Neural crest cell (in vitro differentiated cells): ENCODE measurements at places on chromosomes 2 and 18. TPM values are rescaled to one million over a fixed set of nuclear protein-coding genes. Genes with fewer than 3 reads are reported as not detected.

DNA sequence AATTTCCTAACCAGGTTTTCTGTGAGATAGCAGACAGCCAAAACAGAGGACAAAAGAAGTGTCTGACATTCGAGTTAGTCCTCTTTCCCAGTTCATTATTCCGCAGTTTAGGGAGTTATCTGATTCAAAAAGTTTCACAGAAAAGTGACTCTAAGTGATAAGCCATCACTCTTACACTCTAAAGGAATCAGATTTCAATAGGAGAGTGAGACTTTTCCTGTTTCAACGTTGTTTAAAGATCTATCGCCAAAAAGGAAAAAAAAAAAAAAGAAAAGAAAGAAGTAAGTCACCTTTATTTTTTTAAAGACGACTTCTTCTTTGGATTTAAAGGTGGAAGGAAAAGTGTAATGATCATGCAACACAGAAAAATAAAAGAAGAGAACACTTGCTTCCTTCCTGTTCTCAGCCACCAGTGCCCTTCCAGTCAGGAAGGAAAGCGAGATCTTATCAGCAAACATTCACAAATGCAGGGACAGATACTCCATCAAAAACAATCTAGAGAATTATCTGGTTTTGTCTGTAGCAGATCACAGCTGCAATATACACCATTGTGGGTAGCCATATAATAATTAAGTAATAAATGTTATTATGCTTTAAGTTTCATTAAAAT, 49.8 kb downstream of the TFPI start:
- no peak for DNase-seq

- DNase-seq: no peak
Observed at GRCh38 chr2:100844514-100844913, 24.6 kb downstream of the NPAS2 start.

TRABD2A gene
- total RNA-seq: 0.84 TPM in 2 replicates

CRIM1 gene
- total RNA-seq: 10.9 and 13.8 TPM in 2 replicates

DNA sequence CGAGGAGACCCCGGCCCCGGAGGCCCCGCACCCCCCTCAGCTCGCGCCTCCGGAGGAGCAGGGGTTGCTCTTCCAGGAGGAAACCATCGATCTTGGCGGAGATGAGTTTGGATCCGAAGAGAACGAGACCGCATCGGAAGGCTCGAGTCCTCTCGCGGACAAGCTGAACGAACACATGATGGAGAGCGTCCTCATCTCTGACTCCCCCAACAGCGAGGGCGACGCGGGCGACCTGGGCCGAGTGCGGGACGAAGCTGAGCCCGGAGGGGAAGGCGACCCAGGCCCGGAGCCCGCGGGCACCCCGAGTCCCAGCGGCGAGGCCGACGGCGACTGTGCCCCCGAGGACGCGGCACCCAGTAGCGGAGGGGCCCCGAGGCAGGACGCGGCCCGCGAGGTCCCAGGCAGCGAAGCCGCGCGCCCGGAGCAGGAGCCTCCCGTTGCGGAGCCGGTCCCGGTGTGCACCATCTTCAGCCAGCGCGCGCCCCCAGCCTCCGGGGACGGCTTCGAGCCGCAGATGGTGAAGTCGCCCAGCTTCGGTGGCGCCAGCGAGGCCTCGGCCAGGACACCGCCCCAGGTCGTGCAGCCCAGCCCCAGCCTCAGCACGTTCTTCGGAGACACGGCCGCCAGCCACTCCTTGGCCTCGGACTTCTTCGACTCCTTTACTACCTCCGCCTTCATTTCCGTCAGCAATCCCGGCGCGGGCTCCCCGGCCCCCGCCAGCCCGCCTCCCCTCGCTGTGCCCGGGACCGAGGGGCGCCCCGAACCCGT, 8.3 kb downstream of the TRAPPC12 start:
- DNase-seq: no peak

UGT1A8 gene
- not detected in 2 replicates for total RNA-seq

DNA sequence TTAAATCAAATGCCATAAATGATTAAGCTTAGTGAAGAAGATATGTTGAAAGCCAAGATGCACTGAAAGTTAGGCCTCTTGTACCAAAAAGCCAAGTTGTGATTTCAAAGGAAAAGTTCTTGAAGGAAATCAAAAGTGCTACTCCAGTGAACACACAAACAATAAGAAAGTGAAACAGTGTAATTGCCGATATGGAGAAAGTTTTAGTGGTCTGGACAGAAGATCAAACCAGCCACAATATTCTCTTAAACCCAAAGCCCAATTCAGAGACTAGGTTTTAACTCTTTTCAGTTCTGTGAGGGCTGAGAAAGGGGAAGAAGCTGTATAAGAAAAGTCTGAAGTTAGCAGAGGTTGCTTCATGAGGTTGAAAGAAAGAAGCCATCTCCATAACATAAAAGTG, 101.8 kb upstream of the RPE start:
- DNase-seq: no peak

DNA sequence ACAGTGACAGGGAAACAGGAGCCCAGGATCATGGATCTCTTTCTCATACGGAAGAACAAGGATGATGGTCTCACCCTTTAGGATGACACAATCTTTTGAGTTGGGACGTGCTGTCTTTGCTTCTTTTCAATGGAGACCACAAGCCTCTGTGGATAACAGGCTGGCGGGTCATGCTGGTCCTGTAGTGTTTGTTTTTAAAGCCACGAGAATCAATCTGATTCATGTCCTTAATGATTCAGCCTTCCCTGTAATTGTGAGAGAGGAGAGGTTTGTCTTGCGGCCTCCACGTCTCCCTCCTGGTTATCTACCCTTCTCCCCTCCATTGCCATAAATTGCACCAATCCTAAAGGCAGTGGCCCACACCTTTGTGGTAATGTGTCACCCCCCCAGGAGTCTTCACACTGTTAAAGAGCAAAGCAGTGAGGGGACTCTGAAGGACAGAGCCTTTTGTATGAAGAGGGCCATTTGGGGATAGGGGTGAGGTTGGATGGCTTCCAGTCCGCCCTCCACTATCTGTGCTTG, 87.7 kb upstream of the TGFA start:
- no peak for DNase-seq

GRCh38 chr2:100142393-100142792, at the start of gene AFF3:
Gene AFF3, minus strand, starts transcription at chr2:100142590. Its CDS starts 38,136 bp downstream, at chr2:100104454.
- no peak for DNase-seq

SRD5A2 gene
- total RNA-seq: not detected in 2 replicates

- DNase-seq: no peak
Observed at GRCh38 chr2:879540-879939, 71.1 kb upstream of the SNTG2 start.

DNA sequence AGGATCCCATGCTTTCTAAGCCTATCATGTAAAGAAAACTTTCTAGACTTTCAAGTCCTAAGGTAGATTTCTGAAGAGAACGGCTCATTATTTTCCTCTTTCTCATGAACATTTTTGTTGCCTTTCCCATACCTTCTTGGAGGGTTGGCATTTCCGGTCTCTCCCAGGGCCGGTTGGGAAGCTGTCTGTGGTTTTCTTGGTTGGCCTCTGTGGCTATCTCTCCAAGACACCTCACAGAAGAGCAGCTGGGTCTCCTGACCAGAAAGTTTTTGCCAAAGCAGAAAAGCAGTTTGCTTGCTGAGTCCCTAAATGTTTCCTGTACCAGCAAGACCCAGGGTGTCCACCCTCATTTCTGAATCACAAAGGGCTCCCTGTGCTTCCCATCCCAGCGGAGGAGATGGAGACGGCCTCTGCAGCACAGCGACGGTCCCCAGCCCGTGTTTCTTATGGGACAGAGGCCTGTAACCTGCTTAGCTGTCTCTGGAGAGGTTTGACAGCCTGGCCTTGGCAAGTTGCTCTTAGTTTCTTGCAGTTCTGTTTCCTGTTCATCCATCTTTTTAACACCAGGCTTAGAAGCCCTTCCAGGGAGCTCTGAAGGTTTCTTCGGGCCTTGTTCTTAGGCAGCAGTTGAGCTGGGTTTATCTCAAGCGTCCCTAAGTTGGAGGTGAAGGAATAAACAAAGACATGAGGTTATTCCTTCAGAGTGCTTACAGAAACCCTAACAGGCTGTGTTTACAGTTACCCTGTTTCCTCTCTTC, 39.8 kb downstream of the GREB1 start:
- no peak for DNase-seq

DNA sequence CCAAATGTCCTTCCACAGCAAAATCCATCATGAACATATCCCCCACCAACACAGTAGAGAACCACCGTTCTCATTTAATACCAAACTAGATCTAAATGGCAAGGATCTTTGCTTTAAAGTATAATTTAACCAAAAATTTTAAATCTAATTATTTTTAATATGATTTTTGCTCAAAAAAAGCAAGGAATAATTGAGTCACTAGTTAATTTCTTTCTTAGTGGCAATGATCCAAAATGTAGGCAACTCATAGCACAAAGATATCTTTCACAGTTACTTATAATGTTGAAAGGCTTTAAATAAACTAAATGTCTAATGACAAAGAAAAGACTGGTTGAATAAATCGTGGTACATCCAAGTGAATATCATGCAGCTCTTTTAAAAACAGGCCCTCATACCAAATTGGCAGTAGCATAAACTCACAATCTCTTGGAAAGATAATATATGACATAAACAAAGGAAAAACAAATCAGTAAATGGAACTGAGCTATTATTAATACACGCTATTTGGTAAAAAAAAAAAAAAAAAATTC, 20.3 kb downstream of the PTPN2 start:
- DNase-seq: no peak

DNA sequence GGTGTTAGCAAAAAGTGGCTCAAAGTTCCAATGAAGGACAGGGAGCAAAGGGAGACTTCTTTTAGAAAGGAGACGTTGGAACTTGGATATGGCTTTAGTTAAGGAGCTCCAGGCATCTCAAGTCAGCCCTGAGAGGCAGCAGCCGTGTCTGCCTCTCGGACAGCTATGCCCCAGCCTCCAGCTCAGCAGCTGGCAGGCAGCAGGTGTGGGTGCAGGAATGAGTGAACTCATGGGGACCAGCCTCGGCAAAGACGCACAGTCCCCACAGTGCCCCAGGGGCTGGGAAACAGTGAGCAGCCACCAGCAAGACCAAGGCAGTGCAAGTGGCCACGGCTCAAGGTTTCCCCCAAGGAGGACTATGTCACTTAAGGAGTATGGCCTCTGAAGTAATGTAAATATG, 1.6 kb upstream of the LRRFIP1 start:
- no peak for DNase-seq

- no peak for DNase-seq
Observed at GRCh38 chr2:157990173-157990572, 111.5 kb upstream of the UPP2 start.
